ENCODE measurements at places on chromosomes 11 and 22.

DNA sequence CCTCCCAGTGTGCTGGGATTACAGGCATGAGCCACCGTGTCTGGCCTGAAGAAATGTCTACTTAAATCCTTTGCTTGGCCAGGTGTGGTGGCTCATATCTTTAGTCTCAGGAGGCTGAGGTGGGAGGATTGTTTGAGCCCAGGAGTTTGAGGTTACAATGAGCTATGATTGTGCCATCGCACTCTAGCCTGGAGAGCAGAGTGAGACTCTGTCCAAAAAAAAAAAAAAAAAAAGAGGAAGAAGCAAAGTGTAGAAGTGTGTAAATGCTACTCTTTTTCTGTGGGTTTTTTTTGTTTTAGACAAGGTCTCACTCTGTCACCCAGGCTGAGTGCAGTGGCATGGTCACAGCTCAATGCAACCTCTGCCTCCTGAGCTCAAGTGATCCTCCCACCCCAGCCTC is 6.4 kb upstream of the ATG16L2 start:
- DNase-seq, result no peak

GRCh38 chr22:28815111-28815510 is 14.7 kb upstream of the XBP1 start:
- no peak for DNase-seq

DNA sequence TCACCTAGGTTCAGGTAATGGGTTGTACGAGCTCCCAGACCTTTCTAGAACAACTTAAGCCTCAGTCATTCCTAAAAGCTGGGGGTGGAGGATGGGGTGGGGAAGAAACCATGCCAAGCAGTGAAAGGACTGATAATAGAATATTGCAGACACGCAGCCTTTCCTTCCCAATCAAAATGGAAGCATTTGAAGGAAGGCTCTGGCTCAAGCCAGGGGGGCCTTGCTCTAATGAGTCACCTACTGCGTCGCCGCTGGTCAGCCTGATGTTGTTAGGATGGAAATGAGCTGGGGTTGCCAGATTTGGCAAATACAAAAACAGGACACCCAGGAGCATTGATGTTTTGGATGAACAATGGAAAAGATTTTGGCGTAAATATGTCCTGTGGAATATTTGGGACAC is 6.2 kb downstream of the SYT12 start:
- DNase-seq, result no peak

GRCh38 chr11:122150216-122151124 is 34.5 kb upstream of the BLID start:
- DNase-seq, result no peak

- no peak for DNase-seq
Measured at GRCh38 chr22:31094021-31094551, 13.0 kb downstream of the SMTN start.
